ENCODE measurements at places on chromosomes 3 and 15. TPM values are rescaled to one million over a fixed set of nuclear protein-coding genes. Genes with fewer than 3 reads are reported as not detected.
A peak's percentile ranks its signal among the peaks of the same experiment; 100 is the strongest.

RAB27A gene
- 16.2 TPM for total RNA-seq

- no peak for DNase-seq
Measured at GRCh38 chr3:193944518-193944884, 191.4 kb upstream of the HES1 start.

DNA sequence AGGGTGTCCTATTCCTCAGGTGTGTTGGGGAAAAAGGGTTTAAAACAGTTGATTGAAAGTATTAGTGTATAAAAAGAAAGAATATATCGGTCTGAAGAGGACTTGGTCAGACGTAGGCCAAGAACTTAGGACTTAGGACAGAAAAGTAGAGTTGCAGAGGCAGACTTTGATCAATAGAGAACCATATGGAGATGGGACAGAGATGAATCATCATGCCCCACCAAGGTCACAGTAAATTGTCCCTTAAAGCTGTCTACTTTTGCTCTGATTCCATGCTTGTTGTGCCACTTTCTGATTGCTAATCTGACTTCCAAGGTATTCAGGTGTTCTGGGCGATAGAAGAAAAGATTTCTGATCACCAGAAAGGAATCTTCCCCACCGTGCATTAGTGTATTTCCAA is 52.9 kb upstream of the ZDHHC23 start:
- DNase-seq = no peak

- DNase-seq = peak; percentile 69
Measured at GRCh38 chr3:189419038-189419437, 212.2 kb upstream of the TP63 start.

TFG gene
- total RNA-seq = 90.9 TPM

AHSG gene
- not detected for total RNA-seq

- DNase-seq = no peak
Measured at GRCh38 chr3:183513046-183513706, 42.3 kb downstream of the KLHL6 start.

Data from tongue (tissue), 3 donors.